ENCODE measurements at places on chromosomes 5 and 9. TPM values are rescaled to one million over a fixed set of nuclear protein-coding genes. Genes with fewer than 3 reads are reported as not detected.

DNA sequence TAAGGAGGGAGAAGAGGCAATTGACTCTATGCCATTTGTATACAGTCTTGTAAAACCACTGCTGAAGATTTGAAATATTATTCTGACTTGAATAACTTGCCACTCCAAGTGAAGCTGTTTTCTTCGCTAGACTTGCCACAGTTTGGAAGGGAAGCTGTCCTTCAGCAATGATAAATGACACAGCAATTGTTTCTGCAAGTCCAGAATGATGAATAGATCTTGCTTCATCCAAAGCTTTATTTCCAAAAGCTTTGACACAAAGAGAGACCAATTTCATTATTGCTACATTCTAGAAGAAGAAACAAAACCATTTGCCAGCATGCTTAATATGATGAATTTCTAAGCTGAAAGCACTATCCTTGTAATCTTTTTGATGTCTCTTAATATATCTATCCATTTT, 73.7 kb downstream of the ZNF366 start:
- H3K4me1 ChIP-seq = no peaks in the 10 kb centered on the region
- no peak overlapping the region for H3K27ac ChIP-seq
- no peak for DNase-seq
- no peaks in the 10 kb centered on the region for H3K27me3 ChIP-seq
- H3K36me3 ChIP-seq = no peaks in the 10 kb centered on the region

DNA sequence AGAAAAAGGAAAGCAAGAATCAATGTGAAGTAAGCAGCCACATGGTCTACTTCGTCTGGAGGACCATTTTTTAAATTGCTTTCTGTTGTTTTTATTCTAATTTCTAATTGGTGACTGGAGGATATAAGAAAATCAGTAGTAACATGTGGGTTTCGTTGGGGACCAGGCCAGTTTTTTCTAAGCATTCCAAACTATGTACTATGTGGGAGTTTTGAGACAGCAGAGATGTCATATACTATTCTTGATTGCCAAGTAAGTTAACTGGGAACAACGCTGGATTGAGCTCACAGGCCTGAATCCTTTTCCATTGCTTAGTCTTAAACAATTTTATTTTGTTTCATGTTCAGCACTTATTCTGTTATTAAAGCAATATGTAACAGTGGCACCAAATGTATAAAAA, 225.7 kb downstream of the TMEM167A start:
- no peaks in the 10 kb centered on the region for H3K27me3 ChIP-seq
- H3K36me3 ChIP-seq = no peaks in the 10 kb centered on the region
- H3K4me1 ChIP-seq = no peaks in the 10 kb centered on the region
- H3K27ac ChIP-seq = no peak overlapping the region
- no peak for DNase-seq

GRCh38 chr5:39137391-39137790, 63.2 kb upstream of the RICTOR start:
- no peak overlapping the region for H3K27ac ChIP-seq
- no peaks in the 10 kb centered on the region for H3K27me3 ChIP-seq
- no peaks in the 10 kb centered on the region for H3K36me3 ChIP-seq
- no peak for DNase-seq

LEAP2 gene
- total RNA-seq = 29.9 TPM

PCDHGB2 gene
- 1.4 TPM for total RNA-seq

DNA sequence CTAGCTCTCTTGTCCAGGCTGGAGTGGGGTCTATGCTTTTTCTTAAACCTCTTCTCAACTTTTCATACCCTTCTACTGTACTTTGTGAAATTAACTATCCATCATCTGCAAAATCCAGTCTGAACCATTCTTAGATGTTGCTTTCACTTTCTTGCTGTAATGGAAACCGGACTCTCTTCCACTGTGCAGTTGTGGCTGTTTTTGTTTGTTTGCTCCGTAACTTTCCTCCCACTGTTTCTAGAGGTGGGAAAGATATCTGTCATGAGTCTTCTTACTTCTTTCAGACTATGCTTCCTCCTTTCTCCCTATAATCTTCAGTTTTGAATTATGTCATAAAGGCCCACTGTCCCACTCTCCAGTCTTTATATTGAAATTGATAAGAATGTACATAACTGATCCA, 6.5 kb downstream of the TNPO1 start:
- H3K27me3 ChIP-seq = no peaks in the 10 kb centered on the region
- no peak overlapping the region for H3K27ac ChIP-seq
- no peaks in the 10 kb centered on the region for H3K4me1 ChIP-seq
- no peak for DNase-seq

FBN2 gene
- total RNA-seq = 3.3 TPM

DNA sequence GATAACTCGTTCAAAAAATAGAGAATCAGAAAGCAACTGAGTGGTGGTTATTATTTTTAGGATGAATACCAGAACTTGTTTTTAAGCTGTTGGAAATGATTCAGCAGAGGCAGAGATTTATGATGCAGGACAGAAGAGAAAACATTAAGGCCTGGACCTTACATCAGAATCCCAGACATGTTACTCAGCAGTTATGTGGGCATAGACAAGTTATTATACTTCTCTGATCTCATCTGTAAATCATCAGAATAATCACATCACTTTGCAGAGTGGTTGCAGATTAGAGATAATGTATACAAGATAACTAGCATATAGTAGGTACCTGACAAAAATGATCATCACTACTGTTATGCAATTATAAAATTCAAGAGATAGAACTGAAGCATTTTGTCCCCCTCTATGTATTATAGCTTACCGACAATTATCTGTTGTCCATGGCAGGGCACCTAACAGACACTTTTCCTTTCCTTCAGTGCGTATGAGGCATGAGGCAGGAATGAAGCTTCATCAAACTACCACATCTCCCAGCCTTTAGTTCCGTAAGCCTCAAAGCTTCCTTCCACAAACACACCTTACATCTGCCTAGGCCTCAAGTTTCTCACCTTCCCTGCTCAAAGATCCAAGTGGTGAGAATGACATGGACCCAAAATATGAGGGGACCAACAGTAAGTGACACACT, 165.9 kb downstream of the DENND1A start:
- H3K4me3 ChIP-seq = no peak overlapping the region
- H3K4me1 ChIP-seq = no peaks in the 10 kb centered on the region
- DNase-seq = no peak
- H3K27ac ChIP-seq = no peak overlapping the region
- H3K27me3 ChIP-seq = no peaks in the 10 kb centered on the region

GRCh38 chr5:178368274-178368673, 135.7 kb upstream of the PHYKPL start:
- DNase-seq = no peak
- H3K4me1 ChIP-seq = no peaks in the 10 kb centered on the region
- no peaks in the 10 kb centered on the region for H3K27me3 ChIP-seq

CDH6 gene
- 5.8 TPM for total RNA-seq

SHB gene
- 29.8 TPM for total RNA-seq

Measured in Peyer's patch (tissue), 4 donors.